DND-41 (cell line): ENCODE measurements at places on chromosomes 6 and 20.

DNA sequence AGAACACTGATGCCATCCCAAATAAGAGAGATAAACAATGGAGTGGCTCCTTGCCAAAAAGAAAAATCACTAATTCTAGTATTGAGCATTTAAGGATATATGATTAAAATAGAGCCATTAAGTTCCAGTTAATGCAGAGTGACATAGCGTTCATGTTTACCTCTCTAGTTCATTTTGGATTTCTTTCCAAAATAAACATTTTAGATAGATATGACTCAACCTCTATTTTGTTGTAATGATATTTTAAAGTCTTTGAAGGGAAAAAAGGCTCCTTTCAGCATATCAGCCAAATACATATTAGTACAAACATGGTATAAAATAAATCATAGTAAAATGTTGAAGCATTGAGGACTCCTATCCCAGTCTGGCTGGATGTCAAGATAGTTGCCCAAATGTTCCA, 33.4 kb downstream of the RWDD2A start:
- DNase-seq: no peak

DNA sequence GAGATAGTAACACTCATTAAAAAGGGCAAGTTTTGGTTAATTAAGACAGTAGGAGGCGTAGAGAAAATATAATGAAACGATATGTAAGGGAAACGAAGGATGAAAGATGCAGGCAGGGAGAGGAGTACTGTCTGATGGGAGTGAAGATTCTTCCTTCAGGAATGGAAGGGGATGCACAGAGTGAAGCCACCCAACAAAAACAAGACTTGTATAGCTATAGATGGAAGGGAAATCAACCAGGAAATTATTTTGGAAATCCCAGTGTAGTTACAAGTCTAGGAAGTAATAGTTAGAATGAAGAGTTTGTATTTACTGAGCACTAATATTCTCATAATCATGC, 19.7 kb upstream of the HLA-DRB1 start:
- no peak for DNase-seq

GRCh38 chr6:121436960-121437850, 1.8 kb downstream of the GJA1 start:
- no peak for DNase-seq

- no peak for DNase-seq
These were observed 152.4 kb upstream of the PROKR2 start for GRCh38 chr20:5469111-5469510.

DNA sequence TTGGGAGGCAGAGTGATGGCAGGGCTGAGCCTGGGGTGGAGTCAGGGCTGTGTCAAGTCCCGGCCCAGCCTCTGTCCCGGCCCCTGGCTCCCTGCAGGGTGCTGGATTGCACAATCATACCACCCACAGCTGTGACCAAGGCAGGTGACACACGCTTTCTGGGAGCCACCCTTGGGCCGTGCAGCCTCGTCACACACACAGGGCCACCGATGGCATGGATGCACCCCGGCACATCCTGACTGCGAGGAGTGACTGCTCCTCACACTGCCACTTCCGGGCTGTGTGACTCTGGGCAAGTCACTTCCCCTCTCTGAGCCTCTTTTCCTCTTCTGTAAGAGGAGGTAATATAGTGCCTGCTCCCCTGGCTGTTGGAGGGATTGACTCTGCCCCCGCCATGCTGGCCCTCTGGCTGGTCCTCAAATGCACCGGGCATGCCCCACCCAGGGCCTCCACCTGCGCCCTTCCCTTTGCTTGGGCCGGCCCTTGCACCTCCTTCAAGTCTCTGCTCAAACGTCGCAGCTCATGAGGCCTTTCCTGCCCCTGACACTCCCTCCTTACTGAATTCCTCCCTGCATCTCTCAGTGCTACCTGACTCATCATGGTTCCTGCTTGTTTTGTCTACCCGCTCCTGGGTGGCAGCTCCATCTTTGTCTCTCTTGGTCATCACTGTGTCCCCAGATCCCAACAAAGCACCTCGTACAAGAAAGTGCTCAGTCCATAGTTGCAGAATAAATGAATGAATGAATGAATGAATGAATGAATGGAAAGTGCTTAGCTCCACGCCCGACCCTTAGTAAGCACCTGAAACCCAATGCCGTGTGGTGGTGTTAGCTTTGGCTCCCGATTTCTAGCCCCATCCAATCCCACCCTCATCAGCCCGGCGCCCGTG, 93.5 kb downstream of the CEBPB start:
- DNase-seq: no peak

DNA sequence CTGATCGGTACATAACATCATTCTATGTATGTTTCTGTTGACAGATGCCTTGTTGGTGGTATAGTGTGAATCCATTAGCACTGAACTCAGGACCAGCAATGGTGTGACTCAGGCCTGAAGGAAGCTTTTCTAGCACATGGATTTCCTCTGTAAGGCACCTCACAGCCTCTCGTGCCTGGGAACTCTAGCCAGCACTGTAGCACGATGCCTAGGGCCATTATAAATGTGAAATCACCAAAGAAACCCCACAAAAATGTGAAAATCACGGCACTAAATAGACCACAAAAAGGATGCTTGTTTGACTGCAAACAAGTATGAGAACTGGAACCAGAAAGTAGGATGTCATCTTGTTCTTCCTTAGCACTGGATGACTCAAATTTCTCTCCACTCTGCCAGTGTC, 63.7 kb upstream of the NKX2-2 start:
- no peak for DNase-seq

- no peak for DNase-seq
These were observed 1077.6 kb upstream of the MAP3K7 start for GRCh38 chr6:91664327-91664959.

DNA sequence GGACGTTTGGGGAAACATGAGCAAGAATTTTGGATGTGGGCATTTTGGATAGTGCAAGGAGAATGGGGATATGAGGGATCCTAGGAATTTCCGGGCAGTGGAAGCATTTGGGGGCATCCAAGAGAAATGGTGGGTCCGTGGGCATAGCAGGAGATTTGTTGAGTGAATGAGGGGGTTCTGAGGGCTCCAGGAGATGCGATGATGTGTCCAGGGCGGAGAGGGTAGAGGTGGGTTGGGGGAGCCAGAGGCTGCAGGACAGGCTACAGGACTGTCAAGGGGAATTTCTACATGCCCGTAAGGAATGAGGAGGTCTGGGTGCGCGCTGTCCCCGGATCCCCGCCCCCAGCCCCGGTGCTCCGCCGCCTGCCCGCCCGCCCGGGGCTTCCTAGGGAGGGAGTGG, 364 bp downstream of the FRS3 start:
- DNase-seq: no peak

- DNase-seq: no peak
These were observed 61.7 kb downstream of the UTRN start for GRCh38 chr6:144346719-144347447.

- DNase-seq: no peak
These were observed 119.3 kb downstream of the COL9A1 start for GRCh38 chr6:70183538-70183937.

GRCh38 chr6:45505470-45505869, 127.7 kb upstream of the SUPT3H start:
- peak; percentile 44 for DNase-seq

DNA sequence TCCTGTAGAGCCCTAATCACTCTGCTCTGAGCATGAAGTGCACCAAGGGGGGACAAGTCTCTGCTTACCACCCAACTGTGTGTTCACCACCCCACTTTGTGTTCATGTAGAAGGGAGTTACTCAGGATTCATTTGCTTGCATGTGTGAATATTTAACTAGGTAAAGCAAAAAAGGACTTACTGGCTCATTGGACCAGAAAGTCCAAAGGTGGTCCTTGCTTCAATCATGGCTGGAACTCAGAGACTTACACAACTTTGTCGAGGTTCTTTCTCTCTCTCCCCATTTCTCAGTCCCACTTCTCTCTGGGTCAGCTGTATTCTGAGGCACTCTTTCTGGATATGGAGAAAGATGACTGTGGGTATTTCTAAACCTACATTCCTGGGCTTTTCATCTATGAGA, 4.0 kb downstream of the TMEM200A start:
- no peak for DNase-seq

DNA sequence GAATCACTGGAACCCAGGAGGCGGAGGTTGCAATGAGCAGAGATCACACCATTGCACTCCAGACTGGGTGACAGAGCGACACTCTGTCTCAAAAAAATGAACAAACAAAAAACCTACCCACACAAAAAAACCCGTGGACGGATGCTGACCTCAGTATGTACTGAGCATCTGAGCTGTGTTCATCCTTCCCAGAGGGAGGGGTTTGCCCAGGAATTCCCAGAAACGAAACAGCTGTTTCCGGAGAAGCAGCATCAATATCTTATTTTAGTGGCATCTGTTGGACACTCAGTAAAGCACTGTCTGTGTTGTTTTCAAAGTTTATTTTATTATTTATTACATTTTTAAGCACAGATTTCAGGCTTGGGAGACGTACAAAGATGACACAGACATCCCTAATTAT, 18.7 kb downstream of the NANP start:
- DNase-seq: no peak

- no peak for DNase-seq
These were observed 444.7 kb upstream of the MAP3K7 start for GRCh38 chr6:91031581-91031980.

DNA sequence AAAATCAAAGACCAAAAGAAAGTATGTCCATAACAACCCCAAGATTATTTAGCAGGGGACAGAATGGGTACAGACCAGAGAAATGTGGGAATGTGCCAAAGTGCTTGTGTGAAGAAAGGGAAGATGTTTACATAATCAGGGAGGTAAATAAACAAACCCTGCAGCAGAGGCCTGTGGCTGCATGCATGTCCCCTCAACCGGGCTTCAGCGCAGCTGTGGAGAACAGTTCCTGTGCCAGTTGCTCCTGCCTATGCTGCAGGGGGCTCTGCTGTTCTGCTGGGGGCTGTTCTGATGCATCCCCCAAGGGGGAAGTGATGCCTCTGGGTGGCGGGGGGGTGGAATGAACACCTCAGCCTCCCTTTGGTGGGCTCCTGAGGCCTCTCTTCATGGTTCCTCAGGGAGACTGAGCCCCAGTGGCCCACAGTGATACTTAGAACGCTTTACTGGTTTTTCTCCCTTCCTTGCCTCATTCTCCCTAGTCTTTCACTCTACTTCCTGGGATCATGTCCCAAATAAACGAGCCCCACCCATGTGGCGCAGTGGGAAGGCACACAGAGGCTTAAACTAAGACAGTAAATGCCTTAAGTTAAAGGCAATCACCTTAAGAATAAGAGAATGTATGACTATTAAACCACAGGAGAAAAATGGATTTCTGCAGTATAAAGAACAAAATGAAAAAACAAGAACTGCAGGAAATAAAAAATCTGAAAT, 23.0 kb downstream of the RAB23 start:
- no peak for DNase-seq

- DNase-seq: no peak
These were observed 18.9 kb downstream of the PHACTR2 start for GRCh38 chr6:143696664-143697000.

GRCh38 chr6:167276772-167277533, 14.2 kb upstream of the UNC93A start:
- no peak for DNase-seq

GRCh38 chr6:36461646-36462045, 18.8 kb downstream of the KCTD20 start:
- DNase-seq: no peak

DNA sequence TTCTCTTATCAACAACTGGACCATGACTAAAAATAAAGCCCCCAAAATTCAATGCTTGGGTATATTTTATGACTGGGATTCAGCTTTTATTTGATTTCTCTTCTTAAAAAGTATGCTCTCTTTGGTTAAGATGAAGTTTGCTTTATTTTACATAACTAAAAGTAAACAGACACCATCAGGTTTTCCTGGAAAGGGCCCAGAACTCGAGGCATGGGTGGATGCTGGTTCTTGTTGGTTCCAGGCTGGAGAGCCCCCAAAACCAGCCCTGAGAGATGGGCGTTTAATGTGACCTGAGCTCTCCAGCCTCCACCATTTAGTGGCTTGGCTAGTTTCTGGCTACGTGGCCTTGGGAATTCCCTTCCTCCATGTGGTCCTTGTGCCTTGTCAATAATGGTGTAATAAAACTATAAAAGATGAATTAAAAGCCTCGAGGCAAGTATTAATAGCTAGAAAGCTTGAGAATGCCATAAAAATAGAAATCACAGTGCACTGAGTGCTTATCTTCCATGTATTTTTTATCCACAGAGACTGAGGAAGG, 34.1 kb downstream of the BANF2 start:
- no peak for DNase-seq
